ENCODE measurements at places on chromosomes 11 and 22.

GRCh38 chr22:32964411-32965057, 93.6 kb downstream of the SYN3 start:
- no peak for DNase-seq

DNA sequence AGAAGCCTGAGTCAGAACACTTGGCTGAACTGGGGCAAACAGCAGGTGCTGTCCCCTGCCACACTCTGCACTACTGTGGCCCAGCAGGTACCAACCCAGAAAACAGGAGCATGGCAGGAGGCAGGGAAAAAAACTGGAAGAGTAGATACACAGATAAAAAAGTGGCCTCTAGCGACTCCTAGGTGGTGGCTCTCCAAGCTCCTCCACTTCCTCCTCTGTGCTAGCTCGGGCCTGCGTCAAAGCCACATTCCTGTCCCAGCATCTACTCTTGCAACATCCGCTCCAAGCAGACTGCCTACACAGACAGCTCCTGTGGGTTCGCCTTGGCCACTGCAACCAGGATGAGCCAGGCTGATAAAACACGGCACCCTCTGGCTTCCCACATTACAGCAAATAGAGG, 6.9 kb downstream of the OR8B12 start:
- no peak for DNase-seq

DNA sequence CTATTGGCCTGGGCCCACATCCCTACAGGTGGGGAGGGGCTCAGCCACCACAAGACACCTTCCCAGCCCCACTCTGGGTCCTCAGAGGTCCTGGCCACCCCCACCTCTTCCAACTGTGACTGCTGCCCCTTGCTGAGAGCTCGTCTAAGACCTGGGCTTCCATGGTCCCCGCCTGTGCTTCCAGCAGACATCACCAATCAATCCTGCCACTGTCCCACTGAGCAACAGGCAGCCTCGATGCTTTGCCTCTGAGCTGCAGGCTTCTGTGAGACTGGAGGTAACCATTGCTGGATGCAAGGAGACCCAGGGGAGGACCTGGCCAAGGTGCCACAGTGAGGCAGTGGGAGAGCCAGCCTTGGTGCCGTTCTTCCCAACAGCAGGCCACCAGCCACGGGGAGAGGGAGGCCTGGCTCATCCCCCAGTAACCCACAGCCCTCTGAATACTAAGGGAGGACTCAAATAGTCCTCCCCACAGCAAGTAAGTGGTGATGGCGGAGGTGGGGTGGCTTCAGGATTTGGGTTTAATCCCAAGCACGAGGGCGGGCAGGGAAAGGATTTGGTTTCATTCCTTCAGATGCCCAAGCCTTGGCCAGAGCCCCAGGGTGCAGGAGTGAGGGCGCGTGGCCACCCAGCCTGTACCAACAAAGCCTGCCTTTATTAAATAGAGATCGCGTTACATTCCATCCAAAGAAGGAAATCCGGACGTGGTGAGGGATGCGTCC, 5.5 kb upstream of the FADS3 start:
- no peak for DNase-seq

DNA sequence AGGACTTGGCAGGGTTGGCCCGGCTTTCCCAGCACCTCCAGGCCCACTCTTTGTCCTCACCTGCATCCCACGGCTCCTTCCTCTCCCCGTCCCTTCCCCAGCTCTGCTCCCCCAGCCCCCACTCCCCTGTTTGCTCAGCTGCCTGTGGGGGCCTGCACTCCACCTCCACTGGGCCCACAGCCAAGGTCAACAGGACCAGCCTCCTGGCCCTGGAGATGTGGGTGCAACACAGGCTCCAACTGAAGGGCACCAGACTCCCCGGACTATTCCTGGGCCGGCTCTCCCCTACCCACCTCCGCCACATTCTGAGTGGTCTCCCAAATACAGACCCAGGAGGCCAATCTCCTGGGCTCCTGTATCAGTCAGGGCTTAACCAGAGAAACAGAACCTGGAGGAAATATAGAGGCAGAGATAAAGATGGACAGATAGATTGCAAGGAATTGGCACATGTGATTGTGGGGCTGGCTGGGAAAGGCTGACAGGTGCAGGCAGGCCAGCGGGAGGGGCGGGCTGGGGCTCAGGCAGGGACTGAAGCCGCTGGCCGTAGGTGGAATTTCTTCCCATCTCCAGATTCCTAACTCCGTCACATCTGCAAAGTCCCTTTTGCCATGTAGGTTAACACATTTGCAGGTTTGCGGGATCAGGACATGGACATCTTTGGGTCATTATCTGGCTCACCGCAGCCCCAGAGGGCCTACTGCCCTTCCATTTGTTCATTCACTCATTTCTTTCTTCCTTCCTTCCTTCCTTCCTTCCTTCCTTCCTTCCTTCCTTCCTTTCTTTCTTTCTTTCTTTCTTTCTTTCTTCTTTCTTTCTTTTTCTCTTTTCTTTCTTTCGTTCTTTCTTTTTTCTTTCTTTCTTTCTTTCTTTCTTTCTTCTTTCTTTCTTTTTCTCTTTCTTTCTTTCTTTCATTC, 45.8 kb upstream of the MYH9 start:
- no peak for DNase-seq

DNA sequence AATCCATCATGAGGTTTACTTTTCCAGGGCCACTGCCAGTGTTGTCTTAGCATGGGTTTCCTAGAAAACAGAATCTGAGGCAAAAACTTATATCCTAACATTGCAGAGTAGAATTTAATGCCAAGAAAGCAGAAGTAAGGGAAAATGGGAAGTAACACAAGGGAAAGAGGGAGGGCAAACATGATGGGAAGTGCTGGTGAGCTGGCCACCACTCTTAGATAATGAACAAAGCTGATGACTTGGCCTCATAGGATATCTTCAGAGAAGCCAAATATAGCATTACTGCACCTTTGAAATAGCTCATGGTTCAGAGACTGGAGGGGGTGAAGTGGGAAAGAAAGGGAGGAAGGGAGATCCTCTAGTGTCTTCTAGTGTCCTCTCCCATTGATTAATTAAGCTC, 24.8 kb upstream of the CALCB start:
- no peak for DNase-seq

DNA sequence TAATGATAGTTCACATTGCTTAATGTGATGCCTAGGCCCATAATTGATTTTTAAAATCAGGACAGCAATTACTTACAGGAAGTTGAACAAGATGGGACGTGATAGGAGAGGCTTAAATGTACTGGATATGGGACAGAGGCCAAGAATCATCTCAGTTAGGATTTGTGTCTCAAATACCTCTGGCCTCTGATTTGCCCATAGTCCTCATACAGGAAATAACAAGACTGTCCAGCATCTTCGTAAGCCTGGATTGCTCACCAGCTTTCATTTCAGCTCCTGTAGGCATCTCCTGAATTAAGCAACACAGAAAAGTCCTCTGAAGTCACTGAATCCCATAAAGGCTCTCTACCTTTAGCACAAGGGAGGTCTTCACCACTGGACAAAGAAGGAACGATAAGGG, at the start of gene MRGPRX3:
MRGPRX3 (plus strand) TSS at position 231 of the 400 bp plus-strand sequence. CDS start 4,632 bp downstream, outside the sequence.
- DNase-seq, result no peak

GRCh38 chr22:22884888-22885840, 2.5 kb upstream of the IGLL5 start:
- DNase-seq, result no peak

DNA sequence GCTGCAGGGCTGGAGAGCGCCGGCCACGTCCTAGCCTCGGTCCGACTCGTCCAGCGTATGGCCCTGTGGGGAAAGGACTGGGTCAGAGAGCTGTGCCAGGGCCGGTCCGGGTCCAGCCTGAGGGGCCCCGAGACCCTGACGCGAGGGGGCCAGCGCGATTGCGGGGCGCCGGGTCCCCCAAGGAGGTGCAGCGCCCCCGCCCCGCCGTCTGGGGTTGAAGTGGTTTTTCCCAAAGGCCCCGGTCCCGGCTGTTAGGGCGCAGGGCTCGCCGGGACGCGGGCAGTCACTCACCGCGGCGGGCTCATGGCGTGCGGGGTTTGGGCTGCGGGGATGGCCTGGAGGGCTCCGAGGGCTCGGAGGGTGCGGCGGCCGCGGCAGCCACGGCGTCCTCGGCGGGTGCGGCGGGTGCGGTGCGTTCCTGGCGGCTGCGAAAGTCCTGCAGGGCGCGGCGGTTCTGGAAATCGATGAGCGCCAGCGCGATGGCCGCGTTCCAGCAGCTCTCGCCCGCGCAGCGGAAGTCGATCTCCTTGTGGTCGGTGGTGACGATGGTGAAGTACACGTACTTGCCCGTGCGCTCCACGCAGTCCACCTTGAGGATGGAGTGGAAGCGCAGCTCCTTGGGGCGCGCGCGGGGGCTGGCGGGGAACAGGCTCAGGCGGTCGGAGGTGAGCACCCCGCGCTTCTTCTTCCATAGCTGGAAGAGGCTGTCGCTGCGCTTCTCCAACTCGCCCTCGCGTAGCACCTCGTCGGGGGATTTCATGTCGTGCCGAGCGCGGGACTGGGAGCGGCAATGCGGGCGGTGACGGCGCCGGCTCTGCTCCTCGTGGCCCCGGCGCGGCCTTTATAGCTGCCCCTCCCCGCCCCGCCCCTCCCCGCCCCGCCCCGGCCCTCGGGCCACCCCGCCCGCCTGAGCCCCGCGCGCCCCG, at the start of gene PHLDA2:
PHLDA2 (minus strand) TSS at position 816 of the 926 bp plus-strand sequence; CDS start at position 760, 56 bp downstream.
- peak; percentile 44 for DNase-seq

- DNase-seq, result no peak
Measured at GRCh38 chr11:43943372-43943930, 1.0 kb downstream of the C11orf96 start.

DNA sequence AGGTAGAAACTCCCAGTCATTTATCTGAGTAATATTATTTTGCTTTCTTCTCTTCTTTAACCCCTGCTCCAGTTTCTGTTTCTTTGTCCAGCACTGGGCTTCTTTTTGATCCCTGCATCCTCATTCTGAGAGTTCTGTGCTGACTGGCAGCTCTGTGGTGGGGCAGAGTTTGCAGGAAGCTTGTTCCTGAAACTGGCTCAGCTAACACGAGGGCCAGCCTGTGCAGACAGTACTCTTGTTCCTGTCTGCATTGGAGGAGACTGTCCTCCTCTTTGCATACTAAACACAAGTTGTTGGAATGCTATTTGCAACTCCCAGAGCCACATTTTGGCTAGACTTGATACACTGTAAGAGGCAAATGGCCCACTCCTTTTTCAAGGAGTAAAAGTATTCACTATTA, 93.1 kb upstream of the HORMAD2 start:
- DNase-seq, result no peak

- peak; percentile 10 for DNase-seq
Measured at GRCh38 chr11:67317888-67318555, 14.7 kb downstream of the SSH3 start.

DNA sequence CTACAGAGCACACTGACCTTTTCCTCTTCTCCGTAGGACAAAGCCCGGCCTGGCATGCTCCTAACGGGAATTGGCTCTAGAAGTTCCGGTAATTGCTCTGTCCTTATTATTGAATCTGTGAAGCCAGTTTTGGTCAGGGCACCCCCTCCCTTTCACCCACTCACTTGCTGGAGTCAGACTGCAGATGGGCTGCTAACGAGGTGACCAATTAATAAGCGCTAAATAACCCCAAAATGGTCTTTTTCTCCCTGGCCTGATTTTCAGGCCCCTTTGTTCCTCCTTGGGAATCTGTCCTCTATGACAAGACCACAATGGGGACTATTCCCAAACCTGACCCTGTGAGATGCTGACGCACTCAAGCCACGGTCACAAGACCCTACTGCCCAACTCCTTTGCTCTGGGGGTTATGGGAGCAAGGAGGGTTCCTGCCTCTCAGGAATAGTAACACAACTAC, 610.0 kb upstream of the CADM1 start:
- DNase-seq, result no peak

DNA sequence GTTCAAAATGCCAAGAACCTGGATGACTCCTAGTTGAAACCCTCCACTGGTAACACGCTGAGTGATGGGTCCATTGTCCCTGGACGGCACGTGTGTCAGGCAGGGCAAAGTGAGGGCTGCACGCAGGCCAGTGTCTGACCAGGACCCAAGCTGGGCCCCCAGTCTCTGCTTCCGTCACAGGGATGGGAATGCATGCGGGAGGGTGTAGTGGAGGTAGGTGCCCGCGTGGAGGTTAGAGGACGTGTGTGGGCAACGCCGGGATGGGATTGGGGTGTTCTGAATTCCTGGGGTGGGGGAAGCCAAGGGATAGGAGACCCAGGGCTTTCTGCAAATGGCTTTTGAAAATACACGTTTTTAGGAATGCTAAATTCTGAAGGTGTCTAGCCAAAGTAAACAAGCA, 943.3 kb downstream of the BRD1 start:
- DNase-seq, result no peak

DNA sequence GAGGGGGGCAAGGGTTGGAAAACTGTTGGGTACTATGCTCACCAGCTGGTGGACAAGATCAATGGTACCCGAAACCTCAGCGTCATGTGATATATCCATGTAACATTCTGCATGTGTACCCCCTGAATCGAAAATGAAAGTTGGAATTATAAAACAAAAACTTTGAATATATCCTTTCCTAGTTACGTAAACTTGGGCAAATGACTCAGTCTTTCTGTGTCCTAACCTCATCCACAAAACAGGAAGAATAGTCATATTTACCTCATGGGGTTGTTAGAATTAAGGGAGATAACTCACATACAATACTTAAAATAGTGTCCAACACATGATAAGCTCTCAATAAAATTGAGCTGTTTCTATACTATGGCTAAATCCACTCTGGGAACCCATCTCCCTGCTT, 620.1 kb upstream of the KIRREL3 start:
- DNase-seq, result no peak

DNA sequence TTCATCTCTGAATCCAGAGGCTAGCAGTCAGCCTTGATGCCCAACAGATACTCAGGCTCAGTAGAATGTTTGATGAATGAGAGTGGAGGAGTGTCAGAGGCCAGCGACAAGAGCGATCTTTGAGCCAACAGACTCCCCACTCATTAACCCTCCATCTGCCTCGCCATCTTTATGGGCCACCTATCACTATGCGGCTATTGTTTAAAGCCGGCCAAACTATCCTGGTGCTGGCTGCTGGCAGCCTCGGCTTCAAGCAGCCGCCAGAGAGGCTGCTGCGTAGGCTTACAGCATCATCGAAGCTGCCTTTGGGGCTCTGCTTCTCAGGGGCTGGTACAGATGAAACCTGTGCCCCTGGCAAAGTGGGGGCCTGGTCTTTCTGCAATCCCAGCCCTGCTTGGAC, 525.6 kb downstream of the INSC start:
- DNase-seq, result no peak

DNA sequence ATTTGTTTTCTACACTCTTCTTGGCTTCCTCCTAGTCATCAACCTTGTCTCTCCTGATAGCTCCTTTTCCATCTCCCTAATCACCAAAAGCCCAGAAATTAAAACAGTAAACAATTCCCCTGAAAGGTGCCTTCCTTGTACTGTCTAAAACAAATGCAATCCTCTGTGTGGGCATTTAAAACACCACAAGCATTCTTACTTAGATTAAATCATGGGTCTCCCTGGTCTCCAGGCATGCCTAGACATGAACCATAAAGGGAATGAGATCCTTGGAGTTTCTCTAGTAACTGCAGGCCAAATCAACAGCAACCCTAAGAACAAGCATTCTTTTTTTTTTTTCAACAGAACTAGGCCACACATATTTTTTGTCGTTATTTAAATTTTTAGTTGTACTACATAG, 1.9 kb downstream of the BTG4 start:
- no peak for DNase-seq

GRCh38 chr11:113192121-113192925, 122.1 kb upstream of the TTC12 start:
- DNase-seq, result no peak
